ENCODE measurements at places on chromosomes 6 and 20.

DNA sequence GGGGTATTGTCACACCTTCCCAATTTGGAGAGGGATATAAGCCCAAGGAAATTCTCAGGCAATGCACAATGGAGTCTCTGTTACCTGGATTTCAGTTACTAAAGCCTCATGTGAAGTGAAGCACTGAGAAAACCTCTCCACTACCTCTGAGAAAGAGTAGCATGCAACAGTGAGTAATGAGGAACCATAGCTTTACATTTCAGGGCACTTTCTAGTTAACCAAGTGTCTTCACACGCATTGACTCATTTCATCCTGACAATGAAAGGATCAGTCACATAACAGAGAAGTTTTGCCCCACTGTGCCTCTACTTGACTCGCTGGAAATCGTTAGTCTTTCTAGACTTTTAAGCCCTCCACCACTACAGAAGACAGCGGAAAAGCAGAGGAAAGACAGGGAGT is 86.2 kb upstream of the ARID1B start:
- DNase-seq, result no peak

- DNase-seq, result peak; percentile 29
Observed at GRCh38 chr6:35096129-35096862, 44.8 kb downstream of the TCP11 start.

GRCh38 chr6:14880677-14881076 is 365.2 kb upstream of the JARID2 start:
- no peak for DNase-seq

DNA sequence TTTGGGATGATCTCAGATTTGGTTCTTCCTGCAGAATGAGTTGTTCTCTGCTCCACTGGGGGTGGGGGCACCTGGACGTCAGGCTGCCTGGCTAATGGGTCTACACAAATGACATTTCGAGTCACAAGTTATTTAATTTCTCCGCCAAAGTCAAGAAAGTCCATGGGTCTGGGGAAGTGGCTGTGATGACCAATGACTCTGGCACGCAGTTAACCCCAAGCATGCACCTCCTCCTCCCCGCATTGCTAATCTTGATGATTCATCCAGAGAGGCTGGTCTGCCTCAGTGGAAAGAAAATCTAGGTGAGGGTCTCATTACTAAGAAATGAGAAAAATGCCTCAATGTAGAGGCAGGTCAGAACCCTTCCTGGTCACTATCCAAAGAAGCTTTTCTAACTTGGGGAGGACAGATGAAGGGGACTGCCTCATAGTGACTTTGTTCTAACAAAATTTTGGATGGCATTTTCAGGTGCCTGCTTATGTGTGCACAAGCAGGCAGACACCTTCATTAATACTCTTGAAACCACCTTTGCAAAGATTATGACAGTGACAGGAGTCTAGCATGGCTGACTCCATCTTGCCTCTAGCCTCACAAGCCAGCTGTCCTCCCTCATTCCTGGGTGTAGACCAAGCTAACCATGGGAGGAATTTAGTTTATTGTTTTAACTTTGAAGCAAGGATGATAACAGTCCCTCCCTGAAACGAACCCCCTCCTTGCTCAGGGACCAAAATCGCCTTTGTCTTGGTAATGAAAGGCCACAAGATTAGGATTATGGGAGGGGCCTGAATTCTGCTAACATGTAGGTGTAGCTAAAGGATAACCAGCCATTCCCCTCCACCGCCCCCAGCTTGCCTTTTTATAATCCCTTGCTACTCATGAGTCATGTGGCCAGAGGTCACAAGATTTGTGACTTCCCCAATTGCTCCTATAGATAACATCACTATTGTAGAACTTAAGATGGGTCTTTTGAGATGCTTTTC is 98.6 kb upstream of the MRPS10 start:
- no peak for DNase-seq

DNA sequence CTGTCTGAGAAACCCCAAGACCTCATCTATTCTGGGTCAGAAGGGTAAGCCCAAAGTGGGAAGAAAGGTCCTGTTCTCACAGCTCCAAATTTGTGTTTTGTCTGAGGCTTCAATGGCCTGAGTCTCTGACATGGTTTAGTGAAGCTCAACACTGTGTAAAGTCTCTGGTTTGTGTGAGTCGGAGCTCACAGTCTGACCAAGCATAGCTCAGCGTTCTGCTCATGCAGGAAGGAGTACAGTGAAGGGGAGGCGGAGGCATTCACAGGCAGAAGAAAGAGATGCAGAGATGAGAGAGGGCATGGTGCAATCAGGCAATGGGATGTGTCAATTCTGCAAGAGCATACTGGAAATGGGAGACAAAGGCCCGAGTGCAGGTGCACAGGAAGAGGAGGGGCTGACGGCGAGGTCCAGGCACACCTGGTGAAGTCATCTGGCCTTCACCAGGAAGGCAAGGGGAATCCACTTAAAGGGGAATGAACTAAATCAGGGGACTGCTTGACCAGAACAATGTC is 463.0 kb upstream of the AGPAT4 start:
- no peak for DNase-seq

DNA sequence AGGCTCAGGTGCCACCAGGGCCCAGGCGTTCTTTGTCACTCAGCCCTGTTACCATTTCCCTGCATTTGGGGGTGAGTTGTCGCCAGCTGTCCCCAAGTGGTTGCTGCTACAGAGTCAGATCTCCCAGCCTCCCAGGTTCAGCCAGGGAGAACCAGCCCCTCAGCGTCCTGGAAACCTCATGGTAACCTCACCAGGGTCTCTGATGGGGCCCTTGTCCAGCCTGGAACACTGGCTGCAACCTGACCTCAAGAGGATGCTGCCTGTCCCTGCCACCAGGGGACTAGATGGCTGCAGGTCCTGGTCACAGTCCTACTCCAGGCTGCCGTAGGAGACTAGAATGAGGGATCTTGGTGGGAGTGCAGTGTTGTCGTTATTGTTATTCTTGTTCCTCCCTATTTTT is 228.3 kb upstream of the PDE10A start:
- no peak for DNase-seq

GRCh38 chr6:135021310-135022049 is 33.1 kb downstream of the HBS1L start:
- no peak for DNase-seq

DNA sequence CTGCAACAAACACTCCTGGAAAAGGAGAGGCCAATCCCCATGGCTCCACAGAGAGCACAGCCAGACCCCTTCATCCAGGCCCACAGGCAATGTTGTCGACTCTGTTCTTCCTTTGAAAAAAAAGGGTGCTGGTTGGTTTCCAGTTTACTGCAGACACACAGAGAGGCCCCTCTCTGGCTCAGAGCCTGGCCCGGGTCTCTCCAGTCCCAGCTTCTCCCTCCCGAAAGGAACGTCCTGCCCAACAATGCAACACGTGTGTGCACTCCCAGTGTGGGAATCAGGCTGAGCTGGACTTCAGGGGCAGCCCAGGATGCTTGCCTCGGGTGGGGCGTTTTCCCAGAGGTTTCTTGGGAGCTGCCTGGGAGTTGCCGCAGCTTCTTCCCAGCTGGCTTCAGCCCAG is 4.5 kb upstream of the NKAIN4 start:
- DNase-seq, result no peak

GRCh38 chr6:167706313-167707109 is 120.2 kb upstream of the AFDN start:
- DNase-seq, result no peak

- peak; percentile 34 for DNase-seq
Observed at GRCh38 chr6:105087571-105088211, 92.1 kb downstream of the POPDC3 start.

DNA sequence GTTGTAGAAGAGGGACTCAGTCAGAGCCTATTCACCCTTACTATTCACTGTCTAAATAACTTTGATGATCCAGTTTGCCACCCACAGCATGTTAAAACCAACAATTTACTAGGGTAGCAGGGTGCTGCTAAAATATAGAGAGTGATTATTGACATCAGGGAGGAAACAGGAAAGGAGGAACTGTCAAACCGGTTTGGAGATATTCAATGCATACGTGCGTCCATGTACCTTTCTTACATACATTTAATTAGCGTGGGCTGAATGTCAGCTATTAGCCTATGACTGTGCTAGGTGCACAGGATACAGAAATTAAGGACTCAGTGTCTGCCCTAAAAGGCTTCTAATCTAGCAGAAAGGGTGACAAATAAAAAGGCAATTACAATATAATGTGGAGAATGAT is 57.2 kb downstream of the IL20RA start:
- no peak for DNase-seq

DNA sequence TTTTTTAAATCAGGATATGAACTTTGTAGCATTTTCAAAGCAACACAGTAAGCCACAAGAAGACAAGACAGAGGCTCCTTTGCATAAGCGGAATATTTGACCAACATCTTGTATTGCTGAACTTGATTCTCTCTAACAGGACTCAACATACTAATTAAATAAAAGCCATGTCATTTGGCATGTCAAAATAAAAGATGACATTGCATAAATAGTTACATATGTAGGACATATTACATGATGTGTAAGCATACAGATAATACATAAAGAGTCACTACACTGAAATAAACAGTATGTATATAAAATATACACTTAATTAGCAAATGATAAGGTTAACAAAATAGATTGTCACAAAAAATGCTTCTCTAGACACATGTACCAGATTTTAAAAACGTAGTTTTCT is 62.2 kb downstream of the REPS1 start:
- DNase-seq, result no peak

DNA sequence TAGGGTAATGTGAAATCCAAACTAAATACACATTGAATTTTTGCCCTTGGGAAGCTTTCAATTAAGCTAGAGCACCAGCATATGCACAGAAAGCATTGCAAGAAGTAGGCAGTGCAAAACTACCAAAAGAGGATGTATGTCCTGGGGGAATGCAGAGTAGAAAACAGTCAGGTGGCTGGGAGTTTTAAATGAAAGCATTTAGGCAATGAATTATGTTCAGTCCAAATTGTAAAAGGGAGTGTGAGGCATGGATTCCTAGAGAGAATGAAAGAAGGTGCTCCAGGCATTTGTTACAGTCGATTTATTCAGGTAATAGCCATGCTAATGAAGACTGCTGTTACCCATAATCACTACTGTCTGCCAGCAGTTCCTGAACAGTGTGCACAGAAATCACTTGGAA is 604.1 kb upstream of the POU3F2 start:
- no peak for DNase-seq

DNA sequence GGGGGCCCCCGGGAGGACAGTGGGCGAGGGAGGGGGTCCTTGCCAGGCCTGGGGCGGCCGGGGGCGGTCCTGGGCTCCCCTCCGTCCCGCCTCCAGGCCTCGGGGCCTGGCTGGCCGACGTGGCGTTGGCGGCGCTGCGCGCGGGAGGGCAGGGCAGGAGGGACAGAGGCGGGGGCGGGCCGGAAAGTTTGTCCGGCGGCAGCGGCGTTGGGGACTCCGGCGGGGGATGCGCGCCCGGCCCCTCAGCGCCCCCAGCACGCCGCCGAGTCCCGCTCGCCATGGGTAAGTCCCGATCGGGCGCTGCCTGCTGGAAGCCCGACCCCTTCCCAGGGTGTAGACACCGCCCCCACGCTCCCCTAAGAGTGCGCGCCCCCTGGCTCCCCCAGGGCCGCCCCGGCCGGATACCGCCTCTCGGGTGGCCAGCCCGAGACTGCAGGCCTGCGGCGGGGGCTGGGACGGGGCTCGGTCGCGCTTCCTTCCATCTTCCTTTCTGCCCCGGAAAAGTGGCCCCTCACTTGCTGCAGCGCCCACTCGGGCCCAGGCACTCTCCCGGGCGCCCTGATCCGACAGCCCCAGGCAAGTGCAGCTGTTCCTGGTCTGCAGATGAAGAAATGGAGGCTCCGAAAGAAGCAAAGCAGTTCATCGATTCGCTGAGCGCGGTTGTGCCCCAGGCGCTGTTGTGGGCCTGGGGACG is at the start of gene SLC2A10:
Gene SLC2A10, plus strand, starts transcription at position 191 of the 694 bp plus-strand sequence. Its CDS starts 88 bp downstream, at position 279.
- no peak for DNase-seq

DNA sequence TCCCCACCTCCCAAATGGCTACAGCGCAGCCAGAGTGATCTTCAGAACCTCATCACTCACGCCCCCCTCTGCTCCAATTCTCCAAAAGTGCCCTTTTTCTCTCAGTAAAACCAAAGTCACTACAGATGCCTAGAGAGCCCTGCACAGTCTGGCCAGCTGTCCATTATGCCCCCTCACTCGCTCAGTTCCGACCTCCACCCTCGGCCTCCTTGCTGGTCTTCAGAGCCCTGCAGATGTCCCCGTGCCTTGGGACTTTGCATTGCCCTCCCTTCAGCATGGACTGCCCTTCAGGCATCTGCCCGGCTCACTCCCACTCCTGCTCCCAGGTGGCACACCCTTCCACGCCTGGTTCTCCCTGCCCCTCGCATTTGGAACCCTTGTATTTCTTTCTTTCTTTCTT is 1.1 kb upstream of the RAET1E start:
- DNase-seq, result no peak

GRCh38 chr6:149160943-149161342 is 156.6 kb upstream of the TAB2 start:
- no peak for DNase-seq

GRCh38 chr6:40476673-40477072 is 110.5 kb downstream of the LRFN2 start:
- DNase-seq, result no peak

- peak; percentile 84 for DNase-seq
Observed at GRCh38 chr20:17395729-17396128, 135.4 kb downstream of the BFSP1 start.

DNA sequence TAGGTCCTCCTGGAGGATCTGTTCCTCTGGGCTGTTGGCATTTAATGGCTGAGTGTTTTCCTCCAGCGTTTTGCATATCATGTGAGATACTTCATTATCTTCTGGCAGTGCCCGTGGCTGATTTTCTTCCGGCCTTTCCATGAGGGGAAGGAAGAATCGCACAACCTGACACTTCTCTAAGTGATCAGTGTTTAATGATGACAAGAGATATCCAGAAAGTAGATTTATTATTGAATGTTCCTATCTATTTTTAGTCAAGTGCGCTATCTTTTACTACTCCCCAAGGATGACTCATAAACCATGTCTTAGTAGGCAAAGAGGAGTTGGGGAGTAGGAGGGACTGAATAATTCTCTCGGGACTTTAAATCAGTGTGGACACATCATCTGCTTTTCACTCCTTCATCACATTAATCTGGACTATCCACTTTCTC is 149.7 kb downstream of the PLCB4 start:
- no peak for DNase-seq

GRCh38 chr6:10949579-10950490 is 63.0 kb downstream of the SYCP2L start:
- no peak for DNase-seq

GRCh38 chr20:62171245-62171644 is 11.6 kb upstream of the MTG2 start:
- no peak for DNase-seq

GRCh38 chr6:5695260-5696245 is 311.2 kb downstream of the NRN1 start:
- DNase-seq, result no peak

Measured in SHP77 (cell line).